ENCODE measurements at places on chromosomes 5 and 9.

DNA sequence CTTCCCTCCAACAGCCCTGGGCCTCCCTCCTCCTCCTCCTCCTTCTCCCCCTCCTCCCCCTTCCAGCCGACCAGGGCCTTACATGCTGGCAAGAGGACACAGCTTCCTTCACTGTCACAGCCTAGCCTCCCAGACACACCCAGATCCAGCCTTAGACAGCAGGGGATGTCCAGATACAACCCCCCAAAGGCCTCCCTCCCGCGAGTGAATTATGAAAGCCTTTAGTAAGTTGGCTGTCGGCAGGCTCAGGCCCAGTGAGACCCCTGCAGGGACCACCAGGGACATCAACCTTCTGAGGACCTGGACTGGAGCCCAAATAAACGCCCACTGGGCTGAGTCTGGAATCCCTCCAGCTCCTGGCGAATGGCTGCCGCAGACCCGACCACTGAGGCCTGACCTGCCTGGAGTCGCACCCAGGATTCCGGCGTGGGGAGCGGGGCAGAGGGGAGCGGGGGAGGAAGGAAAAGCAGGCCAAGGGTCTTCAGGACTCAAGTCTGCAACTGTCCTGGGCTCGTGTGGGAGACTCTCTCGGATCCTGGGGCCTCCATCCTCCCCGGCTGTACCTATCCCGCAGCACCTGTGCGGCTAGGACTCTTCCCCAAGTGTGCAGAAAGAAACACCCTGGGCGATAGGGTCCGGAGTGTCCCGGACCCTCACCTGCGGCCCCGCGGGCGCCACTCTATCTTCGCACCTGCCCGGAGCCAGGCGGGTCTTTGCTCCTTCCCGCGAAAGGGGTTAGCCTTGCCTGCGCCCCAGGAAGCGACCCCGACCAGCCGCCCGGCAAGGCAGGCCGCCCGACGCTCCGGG, 705 bp downstream of the SEPTIN8 start:
- peak; percentile 72 for DNase-seq

- no peak for DNase-seq
Observed at GRCh38 chr5:39505363-39505762, 80.6 kb upstream of the DAB2 start.

DNA sequence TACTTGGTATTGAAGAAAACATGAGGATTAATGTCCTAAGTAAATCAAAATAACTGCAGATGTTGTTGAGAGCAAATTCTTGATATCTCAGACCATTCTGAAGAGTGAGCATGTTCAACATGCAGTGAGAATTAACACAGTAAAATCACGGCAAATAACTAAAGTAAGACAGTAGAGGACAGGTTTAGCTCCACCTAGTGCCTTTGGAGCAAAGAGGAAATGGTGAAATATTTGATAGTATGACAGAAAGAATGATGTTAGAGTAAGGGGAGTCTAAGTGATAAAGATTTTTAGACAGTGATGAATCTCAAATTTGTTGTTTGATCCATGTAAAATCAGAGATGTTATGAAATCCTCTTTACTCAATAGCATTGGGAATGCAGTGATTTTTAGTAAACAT, 424.2 kb downstream of the TMEM161B start:
- no peak for DNase-seq

DNA sequence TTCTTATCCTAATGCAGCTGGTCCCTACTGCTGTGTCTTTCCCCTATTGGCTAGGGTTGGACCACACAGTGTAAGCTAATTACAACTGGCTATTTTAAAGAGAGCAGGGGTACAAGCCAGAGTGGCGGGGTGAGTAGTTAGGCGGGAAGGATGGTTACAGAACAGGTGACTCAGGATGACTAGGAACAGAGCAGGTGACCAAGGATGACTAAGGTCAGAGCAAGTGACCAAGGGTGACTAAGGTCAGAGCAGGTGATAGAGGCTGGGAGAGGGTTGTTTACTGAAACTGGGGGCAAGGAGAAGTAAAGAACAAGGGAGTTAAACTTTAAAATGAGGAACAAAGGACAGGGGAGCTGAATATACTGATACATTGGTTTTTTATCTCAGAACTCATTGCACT, 125.4 kb downstream of the PTTG1 start:
- DNase-seq = no peak

DNA sequence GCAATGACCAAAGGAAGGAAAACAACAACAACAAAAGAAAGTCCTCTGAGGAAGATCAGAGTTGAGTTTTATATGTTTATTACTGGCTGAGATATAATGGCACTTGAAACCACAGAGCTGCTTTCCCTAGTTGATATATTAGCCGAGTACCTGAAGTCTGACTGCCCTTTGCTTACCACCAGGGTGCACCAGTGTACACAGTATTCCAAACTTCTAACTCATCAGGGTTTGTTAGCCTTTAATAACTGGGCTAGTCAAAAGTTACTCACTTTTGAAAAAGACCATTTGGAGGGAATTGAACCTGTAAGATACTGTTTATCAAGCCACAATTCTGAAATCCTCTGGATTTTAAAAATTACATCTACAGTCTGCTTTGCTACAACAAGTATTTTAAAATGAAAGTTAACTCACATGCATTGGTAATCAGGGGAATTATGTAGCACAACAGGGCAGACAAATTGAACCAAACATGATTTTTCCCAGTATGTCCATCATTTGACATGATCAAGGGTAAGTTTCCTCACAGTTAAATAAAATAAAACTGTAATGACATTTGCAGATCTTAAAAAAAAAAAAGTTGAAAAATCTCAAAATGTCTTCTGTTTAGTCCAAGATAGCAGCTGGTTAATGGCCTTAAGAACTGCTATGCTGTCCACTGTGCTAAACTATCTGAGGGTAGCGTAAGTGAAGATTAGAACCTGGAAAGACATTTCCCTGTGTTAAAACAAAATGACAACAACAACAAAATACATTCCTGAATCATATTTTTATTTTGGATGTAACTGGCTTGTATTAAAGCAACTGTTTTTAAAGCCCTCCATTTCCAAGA, 57.3 kb upstream of the C6 start:
- no peak for DNase-seq

DNA sequence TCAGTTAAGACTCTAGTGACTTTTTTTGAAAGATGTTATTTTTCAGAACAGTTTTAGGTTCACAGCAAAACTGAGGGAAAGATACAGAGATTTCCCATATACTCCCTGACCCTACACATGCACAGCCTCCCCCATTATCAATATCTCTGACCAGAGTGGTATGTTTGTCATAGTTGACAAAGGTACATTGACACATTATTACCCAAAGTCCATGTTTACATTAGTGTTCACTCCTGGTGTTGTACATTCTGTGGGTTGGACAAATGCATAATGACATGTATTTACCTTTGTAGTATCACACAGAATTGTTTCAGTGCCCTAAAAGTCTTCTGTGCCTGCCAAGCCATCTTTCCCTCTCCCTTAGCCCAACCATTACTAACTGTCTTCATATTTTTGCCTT, 470.7 kb upstream of the DMAC1 start:
- no peak for DNase-seq

GRCh38 chr9:14962193-14962882, 52.1 kb upstream of the FREM1 start:
- DNase-seq = no peak

DNA sequence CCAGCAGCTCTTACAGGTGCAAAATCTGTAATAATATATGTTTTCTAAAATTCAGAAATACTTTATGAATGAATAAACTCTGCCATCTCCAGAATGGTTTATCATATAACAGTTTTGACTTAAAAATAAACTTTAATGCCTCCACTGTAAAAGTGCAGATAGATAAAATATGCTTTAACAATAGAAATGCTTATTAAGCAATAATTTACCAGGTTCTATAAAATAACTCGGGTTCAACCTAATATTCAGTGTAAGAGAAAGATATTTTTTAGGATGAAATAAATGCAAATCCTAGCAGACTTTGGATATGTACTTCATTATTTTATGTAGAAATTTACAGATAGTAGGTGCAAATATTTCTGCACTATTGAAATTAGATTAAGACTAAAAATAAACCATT, 74.1 kb downstream of the FBXL7 start:
- DNase-seq = no peak

DNA sequence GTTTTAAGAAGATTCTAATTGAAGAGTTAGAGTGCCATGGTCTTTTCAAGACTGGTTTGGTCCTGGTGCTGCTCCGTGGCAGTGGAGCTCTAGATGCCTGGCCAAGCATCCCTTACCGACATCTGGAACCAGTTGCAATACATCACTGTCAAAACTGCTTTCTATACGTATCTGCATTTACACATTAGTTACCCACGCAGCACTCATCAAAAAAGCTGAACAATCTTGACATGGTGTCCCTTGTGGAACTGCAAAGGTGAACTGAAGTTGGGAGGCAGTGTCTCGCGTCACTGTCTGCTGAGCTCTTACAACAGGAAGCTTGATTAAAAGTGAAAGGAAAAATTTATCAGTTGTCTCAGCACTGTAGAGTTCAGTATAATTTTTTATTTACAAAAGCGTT, 82.6 kb downstream of the PBX3 start:
- no peak for DNase-seq

DNA sequence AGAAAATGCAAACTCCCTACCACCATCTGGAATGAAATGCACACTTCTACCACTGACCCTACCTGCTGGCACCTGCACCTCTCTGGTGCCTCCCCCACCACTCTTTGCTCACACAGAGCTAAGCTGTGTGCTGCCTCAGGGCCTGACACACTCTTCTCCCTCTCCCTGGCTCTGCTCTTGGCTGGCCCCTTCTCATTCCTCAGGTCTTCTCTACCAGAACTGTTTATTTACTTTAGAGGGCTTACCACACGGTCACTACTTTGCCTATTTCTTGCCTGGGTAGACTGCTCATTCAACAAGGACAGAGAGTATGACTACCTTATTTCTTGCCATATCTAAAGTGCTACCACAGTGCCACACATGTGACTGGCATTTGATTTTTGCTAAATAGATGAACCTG, 3.3 kb downstream of the REEP5 start:
- DNase-seq = no peak

DNA sequence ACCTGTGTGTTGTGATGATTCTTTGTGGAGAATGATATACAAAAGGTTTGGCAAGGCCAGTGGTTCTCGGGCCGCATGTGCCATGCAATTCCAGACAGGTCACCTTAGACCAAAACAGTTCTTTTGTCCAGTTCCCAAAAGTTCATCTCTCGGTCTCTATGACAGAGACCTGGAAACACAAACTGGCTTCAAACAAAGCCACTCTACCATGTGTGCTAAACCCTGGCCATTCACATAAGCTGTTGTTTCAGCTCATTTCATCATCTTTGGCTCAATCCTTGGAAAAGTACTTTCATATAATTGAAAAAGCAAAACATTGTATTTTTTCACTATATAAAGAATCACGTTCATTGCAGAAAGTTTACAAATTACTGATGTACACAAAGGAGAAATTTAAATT, 210.5 kb upstream of the SEMA6A start:
- no peak for DNase-seq

DNA sequence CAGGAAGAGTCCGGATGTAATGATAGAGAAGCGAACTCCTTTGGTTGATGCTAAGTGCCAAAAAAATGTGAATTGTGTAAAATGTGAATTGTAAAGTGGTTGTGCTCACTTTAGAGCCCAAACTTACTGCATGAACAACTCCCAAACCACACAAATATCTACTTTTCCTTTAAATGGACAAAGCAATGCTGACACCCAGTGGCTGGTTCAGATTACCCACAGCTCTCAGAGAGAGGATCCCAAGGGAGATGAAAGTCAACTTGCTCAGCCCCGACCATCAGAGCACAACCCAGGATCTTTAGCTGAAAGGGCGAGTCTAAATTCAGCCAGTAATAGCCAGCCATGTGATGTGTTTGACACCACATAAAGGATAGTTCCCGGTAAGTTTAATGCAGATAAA, 133.7 kb downstream of the NMUR2 start:
- no peak for DNase-seq

- no peak for DNase-seq
Observed at GRCh38 chr9:134525841-134526583, 115.6 kb upstream of the COL5A1 start.

DNA sequence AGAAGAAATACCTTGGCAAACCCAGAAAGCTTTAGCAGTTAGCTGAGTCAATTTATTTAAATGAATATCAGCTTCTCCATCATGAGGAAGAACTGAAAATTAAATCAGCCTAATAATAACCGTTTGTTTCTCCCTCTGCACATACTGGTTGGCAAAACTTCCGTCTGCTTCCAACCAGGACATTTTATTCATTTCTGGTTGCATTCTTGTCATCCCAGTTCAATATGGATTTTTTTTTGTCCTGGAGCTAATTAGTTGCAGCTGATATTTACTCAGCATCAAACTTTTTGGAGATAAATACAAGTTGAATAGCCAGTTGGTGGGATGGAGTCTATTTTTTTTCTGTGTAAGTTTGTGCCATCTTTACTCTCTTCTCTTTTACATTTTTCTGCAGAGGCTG, 126.5 kb upstream of the GDNF start:
- no peak for DNase-seq

DNA sequence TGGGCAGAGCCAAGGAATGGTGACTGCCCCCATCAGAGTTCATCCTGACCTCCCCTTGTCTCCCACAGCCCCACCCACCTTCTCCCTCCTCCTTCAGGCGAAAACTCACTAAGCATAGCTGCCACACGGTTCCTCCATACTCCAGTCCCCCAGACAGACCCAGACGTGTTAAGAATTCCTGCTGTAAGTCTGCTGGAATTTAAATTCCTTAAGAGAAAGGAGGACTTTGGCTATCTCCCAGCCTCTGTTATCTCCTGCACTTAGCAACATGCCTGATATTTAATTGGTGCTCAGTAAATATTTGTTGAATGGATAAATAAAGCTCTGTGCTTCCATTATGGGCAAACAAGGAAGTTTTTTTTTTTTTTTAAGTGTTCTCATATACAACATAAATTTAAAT, 213.7 kb downstream of the RFK start:
- DNase-seq = no peak

GRCh38 chr5:7039074-7039473, 325.8 kb downstream of the TENT4A start:
- DNase-seq = no peak

DNA sequence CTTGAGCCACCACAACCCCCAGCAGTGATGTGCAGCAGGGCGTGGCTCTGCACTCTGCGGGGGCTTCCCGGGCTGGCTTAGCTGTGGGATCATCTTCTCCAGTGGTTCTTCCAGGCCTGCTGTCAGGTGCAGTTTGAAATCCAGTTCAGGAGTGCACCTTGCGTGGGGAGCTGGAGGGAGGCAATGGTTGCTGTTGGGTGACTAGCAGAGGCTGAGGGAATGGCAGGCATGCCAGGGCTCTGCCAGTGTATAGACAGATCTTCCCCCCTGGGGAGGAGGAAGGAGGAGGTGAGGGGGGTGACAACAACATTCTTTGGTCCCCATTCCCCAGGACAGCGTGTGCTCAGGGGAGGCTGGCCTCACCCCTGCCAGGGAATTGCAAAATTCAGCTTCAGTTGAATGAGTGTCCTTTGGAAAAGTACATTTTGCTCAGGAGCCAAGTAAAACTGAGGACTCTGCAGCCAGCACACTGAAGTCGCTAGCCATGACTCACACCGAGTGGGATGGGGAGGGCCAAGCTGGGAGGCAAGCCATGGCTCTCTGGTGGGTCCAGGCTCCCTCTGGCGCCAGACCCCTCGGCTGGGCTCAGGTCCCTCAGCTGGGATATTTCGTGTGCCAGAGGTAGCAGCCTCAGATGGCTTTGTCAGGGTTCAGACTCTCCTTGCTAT, 35.0 kb downstream of the ERGIC1 start:
- peak; percentile 53 for DNase-seq
